ENCODE measurements at places on chromosomes 16 and 17.
A peak's percentile ranks its signal among the peaks of the same experiment; 100 is the strongest.

DNA sequence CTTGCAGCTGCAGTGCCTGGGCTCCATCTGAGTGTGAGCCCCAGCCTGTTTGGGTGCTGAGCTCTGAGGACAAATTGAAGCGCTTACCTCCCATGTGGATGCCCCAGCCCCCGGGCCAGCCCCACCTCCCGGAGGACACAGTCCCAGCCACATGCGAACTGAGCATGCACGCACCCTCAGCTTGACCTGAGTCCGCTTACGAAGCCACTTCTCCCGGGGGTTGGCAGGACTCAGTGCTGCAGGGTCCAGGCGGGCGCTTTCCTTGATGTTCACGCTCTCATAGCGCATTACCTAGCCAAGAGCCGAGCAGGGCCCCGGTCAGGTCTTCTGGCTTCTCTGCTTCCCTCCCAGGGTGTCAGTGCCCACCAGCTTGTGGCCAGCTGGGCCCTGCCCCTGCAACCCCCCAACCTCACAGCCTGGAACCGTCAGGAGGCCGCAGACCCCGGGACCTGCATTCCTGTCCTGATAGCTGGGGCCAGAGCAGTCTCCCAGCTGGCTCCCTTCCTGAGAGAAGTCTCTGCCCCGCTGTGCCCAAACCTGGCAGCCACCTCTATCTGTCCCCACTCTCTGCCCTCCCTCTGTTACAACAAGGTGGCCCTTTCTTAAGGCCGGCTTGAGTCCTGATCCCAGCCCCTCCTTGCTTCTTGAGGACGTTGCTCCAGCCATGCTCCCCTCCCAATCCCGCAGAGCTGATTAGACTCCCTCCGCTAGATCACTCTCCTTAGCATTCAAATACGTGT lies 24.0 kb downstream of the PIMREG start:
- DNase-seq = no peak

- DNase-seq = no peak
These were observed 2.1 kb upstream of the SEPTIN12 start for GRCh38 chr16:4790261-4790660.

DNA sequence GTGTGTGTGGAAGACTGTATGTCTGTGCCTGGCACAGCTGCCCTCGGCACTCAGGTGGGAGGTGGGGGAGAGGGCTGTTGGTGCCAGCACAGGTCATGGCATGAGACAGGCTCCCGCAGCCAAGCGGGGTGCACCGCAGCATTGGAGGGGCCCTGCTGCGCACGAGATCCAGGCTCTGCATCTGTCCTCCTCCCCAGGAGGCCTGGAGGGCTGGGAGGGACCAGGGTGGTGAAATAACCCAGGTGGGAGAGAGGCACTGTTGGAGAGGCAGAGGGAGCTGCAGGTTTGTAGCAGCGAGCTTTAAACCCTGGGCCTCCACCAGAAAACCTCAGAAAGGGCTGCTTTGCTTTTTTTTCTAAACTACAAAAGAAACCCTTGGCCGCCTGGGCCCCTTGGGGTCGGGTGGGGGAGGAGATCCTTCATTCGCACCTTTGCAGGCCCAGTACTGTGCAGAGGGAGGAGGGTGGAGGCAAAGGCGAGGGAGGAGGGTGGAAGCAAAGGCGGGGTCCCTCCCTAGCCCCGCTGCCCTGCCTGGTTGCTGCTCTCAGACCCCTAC lies 241.7 kb downstream of the SEC14L1 start:
- DNase-seq = peak; percentile 68

DNA sequence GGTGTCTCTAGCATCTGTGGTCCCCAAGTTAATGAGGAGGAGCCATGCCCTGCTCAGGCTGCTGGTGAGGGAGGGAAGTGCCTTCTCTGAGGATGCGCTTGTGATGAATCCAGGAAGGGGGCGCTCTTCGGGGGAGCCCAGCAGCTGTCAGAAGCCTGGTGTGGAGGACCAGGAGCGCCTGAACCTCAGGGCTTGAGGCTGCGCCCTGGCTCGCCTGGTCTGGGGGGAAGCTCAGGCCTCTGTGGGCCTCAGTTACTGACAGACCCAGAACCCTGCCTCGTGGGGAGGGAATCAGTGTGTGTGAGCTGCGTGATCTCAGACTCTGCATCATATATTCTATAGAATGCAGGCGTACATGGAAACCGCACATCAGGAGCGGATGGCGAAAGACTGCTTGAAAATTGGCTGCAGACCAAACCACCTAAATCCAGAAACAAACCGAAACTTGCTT lies 126.1 kb downstream of the SEC14L1 start:
- DNase-seq = no peak

DNA sequence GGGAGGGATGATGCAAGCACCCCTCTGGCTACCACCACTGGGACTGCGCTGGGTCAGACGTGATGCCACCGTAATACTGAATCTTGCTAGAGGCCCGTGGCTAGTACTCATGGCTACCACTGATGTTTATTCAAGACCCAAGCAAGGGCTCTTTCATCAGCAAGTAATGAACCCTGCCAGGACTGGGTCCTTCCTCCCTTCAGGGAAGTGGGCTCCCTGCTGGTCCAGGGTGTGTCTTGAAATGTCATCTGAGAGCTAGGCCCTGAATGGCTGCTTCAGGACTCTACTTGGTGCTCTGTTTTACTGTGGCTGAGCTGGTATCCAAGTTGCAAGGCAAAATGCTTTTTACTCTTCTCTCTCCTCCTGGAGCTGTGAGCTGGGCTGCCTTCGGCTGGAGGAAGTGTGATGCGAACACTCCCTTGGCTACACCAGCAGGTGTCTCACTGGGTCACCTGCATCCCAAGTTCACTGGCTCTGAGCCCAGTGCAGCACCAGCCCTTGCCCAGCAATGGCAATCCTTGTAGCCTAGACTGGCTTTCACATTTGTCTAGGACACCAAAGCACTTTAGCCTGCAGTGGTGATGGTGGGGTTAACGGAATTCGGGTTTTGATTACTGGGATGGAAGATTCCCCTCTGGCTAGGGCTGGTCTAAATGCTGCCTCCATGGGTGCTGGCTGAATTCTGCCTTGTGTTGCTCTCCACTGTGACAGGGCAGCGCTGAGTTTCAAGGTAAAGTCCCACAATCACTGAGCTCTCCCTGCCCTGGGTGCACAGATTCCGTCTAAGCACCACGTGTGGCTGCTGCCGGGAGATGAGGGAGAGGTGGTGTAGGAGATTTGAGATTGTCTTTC lies 98.6 kb downstream of the USP22 start:
- DNase-seq = no peak

DNA sequence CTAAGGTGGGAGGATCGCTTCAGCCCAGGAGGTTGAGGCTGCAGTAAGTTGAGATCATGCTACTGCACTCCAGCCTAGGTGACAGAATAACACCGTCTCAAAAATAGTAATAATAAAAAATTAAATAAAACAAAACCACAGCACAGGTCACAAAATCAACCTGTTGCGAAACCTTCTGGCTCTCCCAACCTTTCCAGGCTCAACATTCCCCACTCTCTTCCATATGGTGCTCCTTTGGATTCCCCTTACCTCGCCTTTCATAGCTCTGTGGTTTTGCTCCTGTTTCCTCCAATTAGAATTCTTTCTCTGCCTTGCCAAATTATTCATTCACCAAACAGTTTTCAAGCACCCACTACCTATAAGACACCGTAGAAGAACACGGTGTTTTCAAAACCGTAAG lies 4.7 kb downstream of the ZDHHC7 start:
- DNase-seq = no peak

DNA sequence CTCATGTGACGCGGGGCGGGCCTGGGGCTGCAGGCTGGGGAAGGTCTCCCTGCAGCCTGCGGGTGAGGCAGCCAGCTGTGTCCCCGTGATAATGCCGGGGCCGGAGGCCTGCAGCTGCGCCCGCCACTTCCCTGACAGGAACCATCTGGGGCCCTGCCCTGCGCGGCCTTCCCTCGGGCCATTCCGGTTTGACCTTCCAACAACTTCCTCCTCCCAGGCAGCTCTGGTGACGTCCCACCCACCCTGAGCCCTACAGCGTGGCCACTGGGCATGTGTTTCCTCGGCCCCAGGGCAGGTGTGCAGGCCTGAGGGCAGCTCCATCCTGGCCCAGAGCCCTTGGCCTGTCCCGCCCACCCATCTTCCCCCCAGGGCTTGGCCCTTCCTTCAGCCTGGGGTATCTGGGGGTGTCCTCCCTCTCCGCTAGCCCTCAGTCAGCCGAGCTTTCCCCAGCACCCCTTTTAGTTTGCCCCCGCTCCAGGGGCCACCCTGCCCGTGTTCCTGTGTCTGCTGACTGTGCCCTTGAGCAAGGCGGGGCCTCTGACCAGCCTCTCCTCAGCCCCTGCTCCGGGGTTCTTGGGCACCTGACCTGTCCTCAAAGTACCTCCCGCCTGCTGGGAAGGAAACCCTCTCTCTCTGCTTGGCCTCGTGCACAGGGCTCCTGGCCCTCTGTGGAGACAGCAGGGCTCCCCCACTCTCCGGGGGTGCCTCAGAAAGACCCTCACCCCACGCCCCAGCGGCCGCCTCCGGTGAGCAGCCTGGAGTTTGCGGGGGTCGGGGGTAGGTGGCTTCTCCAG lies at the start of gene CBFA2T3:
TSS of gene CBFA2T3 (minus strand) at position 190 of the 794 bp plus-strand sequence. CDS start 400 bp downstream, outside the sequence.
- no peak for DNase-seq

DNA sequence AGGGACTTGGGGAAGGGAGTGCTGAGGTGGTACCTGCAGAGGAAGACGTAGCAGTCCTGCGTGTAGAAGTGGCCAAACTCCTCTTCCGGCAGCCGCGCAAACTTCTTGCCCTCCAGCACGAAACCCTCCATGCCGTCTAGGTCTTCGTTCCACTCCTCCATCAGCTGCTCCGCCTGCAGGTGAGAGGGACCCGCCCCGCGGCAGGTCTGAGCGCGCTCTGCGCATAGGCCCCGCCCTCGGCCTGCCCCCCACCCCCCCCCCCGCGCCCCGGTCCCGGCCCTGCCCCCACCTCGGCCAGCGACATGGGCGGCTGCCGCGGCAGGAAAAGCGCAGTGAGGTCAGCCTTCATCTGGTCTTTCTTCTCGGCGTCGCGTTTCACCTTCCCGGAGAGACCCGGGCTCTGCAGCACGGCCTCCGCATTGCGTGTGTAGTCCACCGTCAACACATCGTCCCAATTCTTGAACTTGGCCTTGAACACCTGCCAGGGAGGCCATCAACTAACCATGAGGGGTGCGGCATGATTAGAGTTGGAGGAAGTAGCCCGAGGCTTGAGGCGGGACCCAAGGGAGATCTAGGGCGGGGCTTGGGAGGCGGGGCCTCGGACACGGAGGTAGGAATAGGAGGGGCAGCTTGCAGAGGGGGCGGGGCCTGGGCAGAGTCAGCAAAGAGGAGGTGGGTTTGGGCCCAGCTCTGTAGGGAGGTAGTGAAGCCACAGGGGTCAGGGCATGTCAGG lies 11.5 kb downstream of the FLII start:
- DNase-seq = peak; percentile 65

GRCh38 chr16:85529489-85530369 lies 83.4 kb upstream of the GSE1 start:
- no peak for DNase-seq

GRCh38 chr17:75590314-75590761 lies 2.7 kb downstream of the MYO15B start:
- no peak for DNase-seq

GRCh38 chr16:12062343-12063003 lies 85.9 kb downstream of the SNX29 start:
- DNase-seq = no peak

DNA sequence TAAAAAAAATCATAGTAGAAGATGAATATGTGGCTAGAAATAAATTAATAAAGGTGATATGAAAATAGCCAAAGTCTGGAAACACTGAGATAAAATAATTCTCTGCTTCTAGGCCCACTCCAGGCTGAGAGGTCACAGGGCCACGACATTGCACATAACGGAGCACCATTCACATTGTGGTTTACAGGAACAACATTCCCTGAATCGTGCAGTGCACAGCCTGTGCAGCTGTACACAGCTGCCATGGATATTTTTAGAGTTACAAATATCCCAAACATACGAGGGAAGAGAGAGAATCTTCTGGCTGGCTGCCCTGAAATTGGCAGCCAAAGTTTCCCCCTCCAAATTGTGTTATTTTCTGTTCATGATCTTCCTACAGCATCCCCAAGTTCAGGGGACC lies 68.8 kb downstream of the GSG1L start:
- DNase-seq = no peak

DNA sequence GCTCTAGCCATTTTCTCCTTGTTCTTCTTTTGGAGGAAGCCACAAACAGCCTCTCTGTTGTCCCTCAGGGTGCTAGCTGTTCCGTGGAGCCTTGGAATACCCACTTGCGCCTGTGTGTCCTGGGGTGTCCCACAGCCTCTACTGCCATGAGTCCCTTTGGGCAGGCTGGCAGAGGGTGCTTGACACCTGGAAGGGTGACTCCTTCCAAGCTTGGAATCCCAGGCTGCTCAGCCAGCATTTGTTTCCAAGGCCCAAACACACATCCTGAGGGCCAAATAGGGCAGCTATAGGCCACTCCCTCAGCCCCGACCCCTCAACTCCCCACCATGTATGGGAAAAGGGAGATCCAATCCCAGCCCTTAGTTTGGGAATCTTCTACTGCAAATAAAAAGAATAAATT lies 14.9 kb downstream of the ZNHIT3 start:
- no peak for DNase-seq

DNA sequence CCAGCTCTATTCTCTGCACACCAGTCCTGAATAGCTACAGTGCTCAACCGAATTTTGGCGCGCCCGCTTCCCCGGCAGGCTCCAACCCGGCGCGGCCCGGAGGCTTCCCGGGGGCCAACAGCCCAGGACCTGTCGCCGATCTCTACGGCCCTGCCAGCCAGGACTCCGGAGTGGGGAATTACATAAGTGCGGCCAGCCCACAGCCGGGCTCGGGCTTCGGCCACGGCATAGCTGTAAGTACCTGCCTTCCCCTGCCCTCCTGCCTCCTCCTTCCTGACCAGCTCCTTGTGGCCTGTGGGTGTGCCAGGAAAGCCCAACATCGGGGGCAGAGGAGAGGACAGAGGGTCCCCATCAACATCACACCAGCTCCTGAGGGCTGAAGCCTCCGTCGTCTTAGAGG lies 70.2 kb downstream of the CCDC182 start:
- no peak for DNase-seq

DNA sequence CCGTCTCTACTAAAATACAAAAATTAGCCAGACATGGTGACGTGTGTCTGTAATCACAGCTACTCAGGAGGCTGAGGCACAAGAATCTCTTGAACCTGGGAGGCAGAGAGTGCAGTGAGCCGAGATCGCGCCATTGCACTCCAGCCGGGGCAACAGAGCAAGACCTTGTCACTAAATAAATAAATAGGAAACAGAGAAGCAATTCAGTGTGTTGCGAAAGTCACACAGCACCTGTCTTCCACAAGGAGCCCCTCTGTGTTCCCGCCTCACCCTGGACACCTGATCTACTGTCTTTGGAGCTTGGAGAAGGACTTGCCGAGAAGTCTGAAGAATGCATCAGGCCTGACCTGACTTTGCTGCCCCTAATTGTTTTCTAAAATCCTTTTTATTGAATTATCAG lies 3.5 kb upstream of the CDH1 start:
- no peak for DNase-seq

GRCh38 chr16:50550866-50551641 lies 2.9 kb downstream of the NKD1 start:
- no peak for DNase-seq

DNA sequence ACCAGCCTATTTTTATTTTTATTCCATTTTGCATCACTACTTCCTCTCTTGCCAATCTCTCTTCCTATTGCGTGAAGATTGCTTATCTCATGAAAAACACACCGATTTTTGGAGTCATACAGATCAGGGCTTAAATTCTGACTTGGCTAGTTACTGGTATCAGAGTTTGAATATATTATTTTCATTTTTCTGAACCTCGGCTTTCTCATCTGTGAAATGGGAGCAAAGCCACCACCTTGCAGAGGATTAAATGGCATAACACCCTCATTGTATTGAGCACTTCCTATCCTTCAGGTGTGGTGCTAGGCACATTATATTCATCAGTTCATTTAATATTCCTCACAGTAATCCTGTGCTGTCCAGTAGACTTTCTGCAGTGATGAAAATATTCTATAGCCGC lies 208.8 kb downstream of the HAPSTR1 start:
- DNase-seq = no peak

GRCh38 chr17:59378675-59379074 lies 47.2 kb downstream of the YPEL2 start:
- DNase-seq = no peak

Measured in activated T-cell treated with anti-CD3 and anti-CD28 coated beads, Interleukin-2, amount 50 U/mL, for 24 hours (primary cell).